ENCODE measurements at places on chromosomes 2 and 18.

- no peak for DNase-seq
Observed at GRCh38 chr2:26059542-26059941, 25.7 kb downstream of the RAB10 start.

- DNase-seq: peak; percentile 93
Observed at GRCh38 chr18:23071285-23071684, 64.0 kb upstream of the CABLES1 start.

DNA sequence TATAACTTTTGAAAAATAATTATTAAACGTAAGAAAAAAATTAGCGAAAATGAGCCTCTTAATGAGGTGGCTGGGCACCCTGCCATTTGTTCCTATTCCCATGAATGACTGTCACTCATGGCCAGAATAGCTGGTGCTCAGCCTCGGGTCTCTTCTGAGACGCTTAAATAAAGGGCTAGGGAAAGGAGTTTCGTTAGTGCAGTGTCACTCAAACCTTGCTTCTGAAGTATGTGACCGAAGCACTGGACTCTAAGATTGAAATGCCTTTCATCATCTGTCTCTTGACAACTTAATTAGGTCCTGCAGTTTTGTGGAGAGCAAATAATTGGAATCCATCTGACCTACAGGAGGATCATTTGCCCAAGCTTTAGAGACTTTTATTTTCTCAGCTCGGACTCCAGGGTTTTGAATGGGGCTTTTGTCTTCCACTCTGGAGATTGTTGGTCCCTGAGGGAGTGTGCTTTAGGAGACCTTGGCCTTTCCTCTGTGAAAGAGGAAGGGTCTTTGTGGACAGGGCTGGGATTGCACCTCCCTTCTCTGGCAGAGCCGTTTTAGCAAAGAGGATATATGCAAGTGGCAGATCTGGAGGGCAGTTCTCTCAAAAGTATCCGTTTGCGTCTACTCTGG is 42.3 kb upstream of the FHOD3 start:
- no peak for DNase-seq

DNA sequence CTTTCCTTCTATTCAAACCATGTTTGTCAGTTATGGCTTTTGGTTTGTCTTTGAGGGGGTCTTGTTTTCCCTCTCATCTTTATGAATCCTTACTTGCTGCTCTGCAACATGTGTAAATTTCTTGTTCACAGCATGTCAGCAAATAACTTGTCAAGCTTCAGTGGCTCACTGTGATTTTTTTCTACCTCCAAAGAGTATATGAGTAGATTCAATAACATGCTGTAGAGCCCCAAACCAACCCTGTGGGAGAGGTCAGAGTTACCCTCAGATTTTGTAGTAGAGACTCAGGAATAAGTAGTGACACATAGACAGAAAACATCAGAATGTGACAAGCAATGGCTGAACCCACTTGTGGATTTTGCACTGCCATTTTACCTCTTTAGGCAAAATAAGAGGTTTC is 121.6 kb downstream of the PLCL1 start:
- DNase-seq: no peak

- no peak for DNase-seq
Observed at GRCh38 chr2:132632000-132632649, 37.9 kb downstream of the LYPD1 start.

DNA sequence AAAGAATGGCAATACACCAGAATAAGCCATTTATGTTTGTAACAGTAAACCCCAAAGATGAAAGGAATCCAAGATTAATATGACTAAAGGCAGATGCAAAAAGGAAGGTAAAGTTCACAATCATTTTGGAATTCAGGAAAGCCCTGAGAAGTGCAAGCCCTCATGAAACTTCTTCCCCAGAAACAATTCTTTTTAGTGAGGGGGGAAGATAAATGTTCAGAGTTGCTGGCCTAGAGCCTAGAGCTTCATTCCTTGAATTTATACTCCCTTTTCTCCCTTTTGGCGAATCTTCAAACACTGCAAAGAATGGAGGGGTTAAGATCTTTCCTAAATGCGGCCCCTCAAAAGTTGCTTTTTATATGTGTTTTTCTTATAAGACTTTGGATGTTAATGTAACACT is 368.8 kb downstream of the MEIS1 start:
- DNase-seq: no peak

GRCh38 chr2:45177870-45178269 is 168.6 kb upstream of the SIX2 start:
- DNase-seq: no peak

DNA sequence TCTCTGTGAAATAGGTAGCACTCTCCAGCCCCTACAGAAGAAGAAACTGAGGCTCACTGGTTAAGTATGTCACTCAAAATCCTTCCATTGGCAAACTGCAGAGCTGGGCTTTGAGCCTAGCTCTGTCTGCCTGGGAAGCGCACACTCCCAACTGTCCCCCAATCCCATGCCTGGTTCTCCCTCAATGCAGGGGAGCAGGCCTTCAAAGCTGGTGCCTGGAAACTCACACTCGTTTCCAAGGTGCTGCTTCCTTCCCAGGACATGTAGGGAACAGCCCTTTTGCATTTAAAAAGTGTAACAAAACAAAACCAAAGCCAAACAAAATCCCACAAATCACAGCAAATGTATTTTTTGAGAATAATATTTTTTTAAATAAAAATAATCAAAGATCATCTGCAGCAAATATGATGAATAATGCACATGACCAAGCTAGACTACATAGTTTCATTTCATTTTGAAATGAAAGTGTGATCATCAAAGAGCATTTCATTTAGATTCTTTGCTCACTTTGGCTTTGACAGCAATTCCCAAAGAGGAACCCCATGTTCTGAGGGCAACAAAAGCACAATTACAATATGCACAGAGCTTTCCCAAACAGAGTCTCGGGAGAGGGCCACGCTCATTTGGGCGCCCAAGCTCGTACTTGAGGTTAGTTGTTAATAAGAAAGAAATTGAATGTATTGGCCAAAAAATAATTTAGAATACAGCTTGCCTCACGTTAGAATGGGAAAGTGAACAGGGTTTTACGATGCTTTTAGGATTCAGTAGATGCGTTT is 96.7 kb upstream of the ACKR3 start:
- no peak for DNase-seq

- DNase-seq: no peak
Observed at GRCh38 chr2:74447230-74447999, 5.7 kb upstream of the RTKN start.

- DNase-seq: no peak
Observed at GRCh38 chr2:170177950-170178781, at the start of gene MYO3B. Gene MYO3B, plus strand, starts transcription at chr2:170178147. Its CDS starts 141 bp downstream, at chr2:170178288.

DNA sequence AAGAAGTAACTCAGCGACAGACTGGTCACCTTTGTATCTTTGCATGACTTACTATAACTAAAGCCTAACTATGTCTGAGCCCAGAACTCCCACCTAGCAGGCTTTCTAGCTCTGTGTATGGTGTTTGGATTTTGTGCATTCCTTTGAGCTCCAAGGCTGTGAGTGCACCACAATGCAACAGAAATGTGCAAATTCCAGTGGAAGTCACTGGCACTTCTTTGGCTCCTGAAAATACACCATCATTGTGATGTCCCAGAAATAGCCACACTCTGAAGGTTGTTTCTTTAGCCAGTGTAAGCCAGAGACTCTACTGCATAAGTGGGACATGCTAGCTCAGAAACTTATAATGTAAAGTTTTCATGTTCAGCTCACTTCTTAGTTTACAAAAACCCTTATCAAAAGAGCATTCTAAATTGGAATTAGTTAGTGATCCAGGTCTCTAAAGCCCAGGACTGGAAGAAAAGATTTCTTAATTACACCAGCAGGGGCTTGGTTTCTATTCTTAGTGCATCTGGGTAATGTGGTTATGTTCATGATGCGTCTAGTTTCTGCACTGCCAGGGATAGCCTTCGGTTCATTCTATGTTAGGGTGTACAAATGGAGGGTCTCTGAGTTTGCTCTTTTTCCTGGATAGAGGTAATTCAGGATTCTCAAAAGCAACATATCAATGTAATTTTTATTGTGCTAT is 1239.5 kb upstream of the ZEB2 start:
- DNase-seq: no peak

DNA sequence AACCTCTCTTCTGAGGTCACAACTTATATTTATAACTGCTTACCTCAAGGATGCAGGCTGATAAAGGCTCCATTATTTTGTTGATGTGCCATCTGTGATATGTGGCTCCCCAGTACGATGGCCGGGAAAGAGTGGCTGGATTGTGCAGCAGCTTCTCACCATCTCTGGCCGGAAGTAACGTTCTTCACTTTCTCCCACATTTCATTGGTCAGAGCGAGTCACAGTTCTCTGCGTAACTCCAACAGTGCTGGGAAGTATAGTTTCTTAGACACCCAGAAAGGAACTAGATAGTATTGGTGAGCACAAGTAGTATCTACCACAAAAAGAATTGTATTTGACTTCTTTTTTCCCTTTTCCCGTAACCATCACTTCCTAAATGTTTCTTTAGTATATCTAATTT is 28.7 kb downstream of the ZSWIM2 start:
- no peak for DNase-seq

- DNase-seq: no peak
Observed at GRCh38 chr18:27400001-27400400, 214.9 kb upstream of the CHST9 start.

- DNase-seq: no peak
Observed at GRCh38 chr2:16958266-16958665, 292.6 kb upstream of the CYRIA start.

DNA sequence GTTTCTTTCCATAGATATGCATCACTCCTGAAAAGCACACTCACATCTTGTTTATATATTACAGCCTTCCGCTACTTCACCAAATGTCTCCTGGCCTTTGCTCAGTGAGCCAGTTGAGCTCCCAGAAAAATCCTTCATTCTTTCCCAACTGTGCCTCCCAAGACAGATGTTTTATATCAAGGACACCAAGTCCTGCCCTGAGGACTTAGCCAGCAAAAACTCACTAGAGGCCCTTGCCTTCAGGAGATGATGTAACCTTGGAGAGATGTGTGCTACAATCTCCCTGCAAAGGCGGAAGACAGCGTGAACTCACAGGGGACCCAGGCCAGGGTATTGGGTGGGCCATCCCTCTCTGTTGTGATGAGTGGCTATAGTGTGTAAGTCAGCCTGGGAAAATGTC is 86.1 kb upstream of the CTAGE1 start:
- DNase-seq: no peak

- no peak for DNase-seq
Observed at GRCh38 chr18:43108469-43108868, 7.0 kb downstream of the RIT2 start.

- DNase-seq: no peak
Observed at GRCh38 chr2:158803506-158803905, 8.4 kb downstream of the DAPL1 start.

DNA sequence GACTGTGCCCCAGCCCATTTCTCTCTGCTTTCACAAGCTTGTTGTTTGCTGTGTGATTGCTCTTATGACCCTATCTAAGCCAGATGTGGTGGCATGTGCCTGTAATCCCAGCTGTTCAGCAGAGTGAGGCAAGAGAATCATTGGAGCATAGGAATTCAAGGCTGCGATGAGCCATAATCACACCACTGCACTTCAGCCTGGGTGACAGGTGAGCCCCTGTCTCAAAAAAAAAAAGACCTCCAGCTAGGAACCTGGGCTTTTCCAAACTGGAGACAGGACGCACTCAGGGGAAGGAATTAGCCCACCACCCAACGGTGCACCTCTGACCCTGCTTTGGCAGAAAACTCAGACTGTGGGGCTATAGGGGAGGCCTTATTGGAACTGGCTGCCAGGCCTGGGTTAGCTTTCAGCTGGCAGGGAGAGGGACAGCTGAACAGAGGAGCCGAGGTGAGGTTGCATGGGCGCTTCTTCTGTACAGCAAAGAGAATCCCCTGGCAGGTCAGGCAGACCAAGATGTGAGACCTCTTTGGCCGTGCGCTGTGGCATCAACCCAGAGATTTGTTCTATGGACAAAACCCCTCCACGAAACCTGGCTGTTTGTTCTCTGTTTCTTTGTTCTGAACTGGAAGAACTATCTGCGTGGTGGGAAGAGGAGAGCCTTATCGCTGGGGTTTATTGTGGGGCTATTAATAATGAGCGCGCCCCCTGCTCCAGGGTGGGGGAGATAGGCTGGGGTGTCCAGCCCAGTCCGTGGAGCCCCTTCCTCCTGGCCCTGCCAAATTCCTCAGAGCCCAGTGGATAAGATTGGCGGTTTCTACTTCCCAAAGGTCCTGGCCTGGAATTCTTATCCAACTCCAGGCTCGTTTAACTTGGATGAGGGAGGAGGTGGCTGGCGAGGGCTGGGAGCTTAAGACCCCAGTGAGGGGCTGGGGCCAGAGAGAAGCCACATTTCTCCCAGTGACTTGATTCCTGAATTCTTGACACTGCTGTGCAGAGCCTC is 38.8 kb upstream of the SMAD7 start:
- no peak for DNase-seq

- no peak for DNase-seq
Observed at GRCh38 chr2:53455094-53455493, 312.5 kb upstream of the CHAC2 start.

DNA sequence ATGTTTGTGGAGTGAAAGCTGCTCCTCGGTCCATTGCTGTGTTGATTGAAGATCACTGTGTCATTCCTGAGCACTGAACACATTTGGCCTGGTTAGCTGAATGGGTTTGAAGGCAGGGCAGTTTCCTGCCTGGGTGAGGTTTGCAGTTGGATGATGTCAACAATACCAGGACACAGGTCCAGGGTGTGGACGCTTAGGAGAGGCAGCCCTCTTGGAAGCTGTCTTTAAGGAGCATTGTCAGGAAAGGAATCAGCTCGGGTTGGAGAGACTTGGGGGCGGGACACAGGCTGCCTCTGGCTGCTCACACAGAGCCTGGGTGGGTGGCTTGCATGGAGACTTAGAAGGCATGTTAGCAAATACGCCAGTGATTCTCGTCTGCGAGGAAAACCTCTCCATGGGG is 237.7 kb downstream of the SEPTIN10 start:
- DNase-seq: peak; percentile 49

- no peak for DNase-seq
Observed at GRCh38 chr2:8004250-8004681, 677.6 kb upstream of the ID2 start.

GRCh38 chr2:120936476-120937334 is 201.0 kb downstream of the GLI2 start:
- DNase-seq: no peak
